ENCODE measurements at places on chromosomes 12 and 14. TPM values are rescaled to one million over a fixed set of nuclear protein-coding genes. Genes with fewer than 3 reads are reported as not detected.

- H3K4me1 ChIP-seq, result no peaks in the 10 kb centered on the region
- peaks cover 3% of the 10 kb centered on the region for H3K27me3 ChIP-seq
- no peak overlapping the region for H3K27ac ChIP-seq
- no peaks in the 10 kb centered on the region for H3K36me3 ChIP-seq
- no peak for DNase-seq
- no peak overlapping the region for H3K4me3 ChIP-seq
These were observed 173.0 kb upstream of the NTF3 start for GRCh38 chr12:5258926-5259325.

DNA sequence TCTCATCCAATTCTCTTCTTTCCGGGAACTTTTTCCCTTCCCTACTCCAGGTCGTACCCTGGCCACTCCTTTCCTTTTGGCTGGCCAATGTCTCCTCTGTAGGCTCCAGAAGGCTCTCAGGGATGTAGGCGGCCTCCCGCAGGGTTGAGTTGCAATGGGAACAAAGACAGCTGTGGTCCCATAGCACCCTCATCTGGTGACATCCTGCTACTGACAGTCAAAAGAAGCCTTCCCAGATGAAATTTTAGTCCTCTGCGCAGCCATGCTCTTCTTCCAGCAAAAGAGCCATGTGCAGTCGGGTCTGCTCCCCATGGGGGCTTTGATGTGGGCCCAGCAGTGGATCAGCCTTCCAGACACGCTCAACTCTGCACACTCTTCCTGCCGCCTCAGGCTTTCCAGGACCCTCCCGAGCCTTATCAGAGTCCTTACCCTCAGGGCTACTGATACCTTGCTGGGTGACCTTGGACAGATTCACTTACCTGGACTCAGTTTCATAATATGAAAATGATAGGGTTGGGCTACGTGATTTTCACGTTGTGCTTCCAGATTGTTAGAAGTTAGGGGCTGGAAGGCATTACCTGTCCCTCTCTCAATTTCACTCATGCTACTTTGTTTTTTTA, 5.5 kb upstream of the CELA1 start:
- no peak overlapping the region for H3K27ac ChIP-seq
- H3K27me3 ChIP-seq, result no peaks in the 10 kb centered on the region
- H3K4me3 ChIP-seq, result no peak overlapping the region
- peaks cover 8% of the 10 kb centered on the region for H3K4me1 ChIP-seq

GRCh38 chr14:50763382-50764007, 67.5 kb downstream of the NIN start:
- no peaks in the 10 kb centered on the region for H3K4me1 ChIP-seq
- no peak overlapping the region for H3K27ac ChIP-seq
- no peak for DNase-seq
- peaks cover 77% of the 10 kb centered on the region for H3K36me3 ChIP-seq
- no peaks in the 10 kb centered on the region for H3K27me3 ChIP-seq
- H3K4me3 ChIP-seq, result no peak overlapping the region

Gene LETMD1
- 82.8 TPM for total RNA-seq

Gene CMKLR1
- total RNA-seq, result 0.05 TPM

Gene PPP4R4
- total RNA-seq, result not detected

DNA sequence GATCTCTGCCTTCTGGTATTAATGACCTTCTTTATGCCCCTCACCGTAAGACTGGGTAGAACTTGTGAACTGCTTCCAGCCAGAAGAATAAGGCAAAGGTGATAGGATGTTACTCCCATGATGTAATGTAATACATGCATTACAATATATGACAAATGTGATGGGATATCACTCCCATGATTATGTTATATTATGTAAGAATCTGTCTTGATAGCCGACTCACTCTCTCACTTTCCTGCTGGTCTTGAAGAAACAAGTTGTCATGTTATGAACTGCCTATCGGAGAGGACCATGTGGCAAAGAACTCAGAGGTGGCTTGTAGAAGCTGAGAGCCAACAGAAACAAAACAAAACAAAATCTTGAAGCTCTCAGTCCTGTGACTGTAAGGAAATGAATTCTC, 30.6 kb upstream of the OSBPL8 start:
- no peak overlapping the region for H3K27ac ChIP-seq
- no peak overlapping the region for H3K4me3 ChIP-seq
- DNase-seq, result no peak
- H3K36me3 ChIP-seq, result no peaks in the 10 kb centered on the region

GRCh38 chr12:46559311-46559710, 186.7 kb upstream of the SLC38A2 start:
- DNase-seq, result no peak
- H3K4me3 ChIP-seq, result no peak overlapping the region
- H3K4me1 ChIP-seq, result no peaks in the 10 kb centered on the region

GRCh38 chr12:64749461-64750200, 9.6 kb downstream of the GNS start:
- H3K4me1 ChIP-seq, result peaks cover 7% of the 10 kb centered on the region
- DNase-seq, result no peak
- no peak overlapping the region for H3K4me3 ChIP-seq
- no peaks in the 10 kb centered on the region for H3K27me3 ChIP-seq
- no peak overlapping the region for H3K27ac ChIP-seq

- no peak overlapping the region for H3K27ac ChIP-seq
- DNase-seq, result no peak
- no peak overlapping the region for H3K4me3 ChIP-seq
- H3K36me3 ChIP-seq, result no peaks in the 10 kb centered on the region
- no peaks in the 10 kb centered on the region for H3K27me3 ChIP-seq
- no peaks in the 10 kb centered on the region for H3K4me1 ChIP-seq
These were observed 268.0 kb upstream of the TMEM132C start for GRCh38 chr12:127998988-127999387.

Gene ERO1A
- 31.5 TPM for total RNA-seq

DNA sequence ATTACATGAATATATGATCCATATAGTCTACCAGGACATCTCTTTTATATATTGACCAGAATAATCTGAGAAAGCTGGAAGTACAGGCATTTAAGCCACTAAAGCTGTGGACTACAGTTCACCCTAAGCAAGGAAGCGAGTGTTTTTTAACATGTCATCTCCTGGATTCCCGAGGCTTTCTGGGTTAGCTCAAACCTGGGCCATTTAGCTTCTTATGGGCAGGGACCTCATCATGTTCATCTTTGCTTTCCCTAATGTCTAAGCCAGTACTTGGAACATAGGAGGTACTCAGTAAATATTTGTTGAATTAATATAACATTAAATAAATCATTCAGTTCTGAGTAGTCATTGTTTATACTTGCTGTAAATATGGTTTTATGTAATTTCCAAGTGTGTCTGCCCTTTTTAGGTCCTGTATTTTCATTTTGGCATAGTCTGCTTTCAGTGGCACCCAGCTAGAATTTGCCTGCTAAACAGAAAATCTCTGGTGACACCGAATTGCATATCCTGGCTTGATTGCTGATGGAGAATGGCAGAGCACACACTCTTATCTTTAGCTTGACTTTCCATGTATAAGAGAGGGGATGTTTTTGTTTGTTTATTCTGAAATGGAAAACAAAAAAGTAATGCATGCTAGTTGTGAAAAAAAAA, 344.5 kb downstream of the ZFP36L1 start:
- H3K27ac ChIP-seq, result no peak overlapping the region
- no peaks in the 10 kb centered on the region for H3K27me3 ChIP-seq
- H3K4me3 ChIP-seq, result no peak overlapping the region
- no peak for DNase-seq
- no peaks in the 10 kb centered on the region for H3K36me3 ChIP-seq
- H3K4me1 ChIP-seq, result peaks cover 25% of the 10 kb centered on the region

DNA sequence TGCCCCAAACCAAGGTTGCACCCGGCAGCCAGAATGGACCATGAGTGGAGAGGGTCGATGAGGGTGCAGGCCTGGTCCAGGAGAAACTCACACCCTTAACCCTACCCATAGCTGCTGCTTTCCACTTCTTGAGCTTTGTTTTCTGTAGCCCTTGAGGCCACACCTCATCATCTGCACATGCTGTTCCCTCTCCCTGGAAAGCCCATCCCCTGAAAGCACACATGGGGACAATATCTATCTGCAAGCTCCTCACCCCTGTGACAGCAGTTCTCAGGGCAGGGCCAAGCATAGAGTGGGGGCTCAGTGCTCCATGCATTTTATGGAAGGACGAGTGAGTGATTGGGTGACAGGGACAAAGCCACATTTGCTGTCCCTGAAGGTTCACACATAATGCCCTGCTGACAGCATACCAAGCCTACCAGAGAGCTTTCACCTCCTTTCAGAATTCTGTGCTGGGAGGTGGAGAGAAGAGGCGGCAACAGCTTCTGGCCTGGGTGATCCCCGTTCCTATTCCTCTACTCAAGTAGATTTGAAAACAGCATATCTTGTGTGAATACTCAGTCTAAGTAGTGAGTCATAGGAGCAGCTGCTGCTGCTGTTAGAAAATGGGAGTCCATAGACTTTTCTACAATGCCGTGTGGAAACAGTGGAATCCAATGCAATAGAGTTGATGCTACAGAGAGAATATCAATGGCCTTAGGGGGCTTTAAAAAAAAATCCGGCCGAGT, 44.6 kb downstream of the SRGAP1 start:
- H3K27ac ChIP-seq, result no peak overlapping the region
- DNase-seq, result no peak
- H3K4me3 ChIP-seq, result no peak overlapping the region

Gene COL2A1
- total RNA-seq, result not detected

GRCh38 chr14:81446279-81447007, 46.3 kb upstream of the STON2 start:
- peaks cover 32% of the 10 kb centered on the region for H3K27me3 ChIP-seq
- no peaks in the 10 kb centered on the region for H3K4me1 ChIP-seq
- no peaks in the 10 kb centered on the region for H3K36me3 ChIP-seq
- H3K27ac ChIP-seq, result no peak overlapping the region
- no peak for DNase-seq

DNA sequence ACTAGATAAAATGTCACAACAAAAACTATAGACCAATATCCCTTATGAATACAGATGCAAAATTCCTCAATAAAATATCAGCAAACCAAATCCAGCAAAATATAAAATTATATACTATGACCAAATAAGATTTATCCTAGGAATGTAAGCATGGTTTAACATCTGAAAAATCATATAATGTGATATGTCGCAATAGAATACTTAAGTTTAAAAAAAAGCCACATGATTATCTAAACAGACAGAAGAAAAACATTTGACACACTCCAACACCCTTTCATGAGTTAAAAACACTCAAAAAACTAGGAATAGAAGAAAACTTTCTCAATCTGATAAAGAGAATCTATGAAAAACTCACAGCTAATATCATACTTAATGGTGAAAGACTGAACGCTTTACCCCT, 20.3 kb downstream of the ANGEL1 start:
- no peak for DNase-seq
- no peak overlapping the region for H3K4me3 ChIP-seq
- no peaks in the 10 kb centered on the region for H3K27me3 ChIP-seq
- peaks cover 79% of the 10 kb centered on the region for H3K36me3 ChIP-seq
- no peaks in the 10 kb centered on the region for H3K4me1 ChIP-seq

DNA sequence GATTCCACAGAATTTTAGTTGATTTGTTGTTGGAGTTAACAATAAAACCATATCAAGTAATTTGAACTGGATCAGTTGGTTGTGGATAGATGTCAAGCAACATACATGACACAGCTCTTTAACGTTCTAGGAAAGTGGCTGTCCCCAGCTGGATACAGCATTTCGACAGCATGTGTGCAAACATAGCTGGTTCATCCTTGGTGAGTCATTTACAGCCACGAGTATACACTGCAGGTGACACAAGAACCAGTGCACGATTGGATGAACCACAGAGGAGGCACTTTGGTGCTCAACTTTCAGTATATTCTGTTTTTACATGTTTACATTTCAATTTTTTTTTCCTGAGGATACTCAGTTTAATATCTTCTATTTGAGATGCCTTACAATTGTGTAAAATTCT, 242.4 kb downstream of the TMEM117 start:
- H3K27me3 ChIP-seq, result no peaks in the 10 kb centered on the region
- DNase-seq, result no peak
- H3K27ac ChIP-seq, result no peak overlapping the region
- no peak overlapping the region for H3K4me3 ChIP-seq
- H3K36me3 ChIP-seq, result peaks cover 4% of the 10 kb centered on the region

- no peaks in the 10 kb centered on the region for H3K36me3 ChIP-seq
- peaks cover 6% of the 10 kb centered on the region for H3K27me3 ChIP-seq
- no peak for DNase-seq
- peaks cover 5% of the 10 kb centered on the region for H3K4me1 ChIP-seq
- no peak overlapping the region for H3K4me3 ChIP-seq
These were observed 88.4 kb downstream of the DUSP6 start for GRCh38 chr12:89263900-89264299.

DNA sequence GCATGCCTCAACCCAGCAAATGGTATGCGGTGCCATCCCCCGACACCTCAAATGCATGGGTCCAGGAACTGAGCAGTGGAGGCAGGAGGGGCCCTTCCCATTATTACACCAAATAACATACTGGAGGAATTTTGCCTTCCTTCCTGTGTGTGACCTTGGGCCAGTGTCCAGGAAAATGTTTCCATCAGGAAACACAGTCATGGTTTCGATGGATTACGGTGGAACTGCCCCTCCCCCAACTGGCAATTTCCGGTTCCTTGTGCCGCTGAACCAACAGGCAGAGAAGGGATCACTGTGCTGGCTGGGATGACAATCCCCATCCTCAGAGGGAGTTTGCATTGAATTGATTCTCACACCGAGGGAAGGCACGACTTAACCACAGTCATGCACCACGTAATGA, 9.1 kb upstream of the CDC42BPB start:
- no peak for DNase-seq
- H3K27me3 ChIP-seq, result peaks cover 3% of the 10 kb centered on the region
- no peaks in the 10 kb centered on the region for H3K4me1 ChIP-seq
- no peak overlapping the region for H3K27ac ChIP-seq

Gene ANO4
- total RNA-seq, result not detected

DNA sequence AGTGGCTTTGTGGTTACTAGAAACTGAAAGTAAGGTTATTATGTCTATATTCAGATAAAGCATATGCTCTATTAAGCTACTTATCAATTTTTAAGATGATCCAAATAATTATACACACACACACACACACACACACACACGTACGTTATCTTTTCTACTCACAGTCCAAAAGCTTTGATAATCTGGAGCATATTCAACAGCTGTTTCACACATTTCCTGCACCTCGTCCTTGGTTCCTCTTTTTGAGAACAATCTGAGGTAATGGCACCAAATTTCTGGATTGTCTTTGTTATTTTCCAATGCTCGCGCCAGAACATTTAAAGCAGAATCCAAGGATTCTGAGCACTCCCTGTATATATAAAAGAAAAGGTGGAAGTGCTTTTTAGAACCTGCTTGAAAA, 37.5 kb downstream of the ZFC3H1 start:
- H3K4me1 ChIP-seq, result peaks cover 21% of the 10 kb centered on the region
- H3K4me3 ChIP-seq, result no peak overlapping the region
- peaks cover 89% of the 10 kb centered on the region for H3K36me3 ChIP-seq

DNA sequence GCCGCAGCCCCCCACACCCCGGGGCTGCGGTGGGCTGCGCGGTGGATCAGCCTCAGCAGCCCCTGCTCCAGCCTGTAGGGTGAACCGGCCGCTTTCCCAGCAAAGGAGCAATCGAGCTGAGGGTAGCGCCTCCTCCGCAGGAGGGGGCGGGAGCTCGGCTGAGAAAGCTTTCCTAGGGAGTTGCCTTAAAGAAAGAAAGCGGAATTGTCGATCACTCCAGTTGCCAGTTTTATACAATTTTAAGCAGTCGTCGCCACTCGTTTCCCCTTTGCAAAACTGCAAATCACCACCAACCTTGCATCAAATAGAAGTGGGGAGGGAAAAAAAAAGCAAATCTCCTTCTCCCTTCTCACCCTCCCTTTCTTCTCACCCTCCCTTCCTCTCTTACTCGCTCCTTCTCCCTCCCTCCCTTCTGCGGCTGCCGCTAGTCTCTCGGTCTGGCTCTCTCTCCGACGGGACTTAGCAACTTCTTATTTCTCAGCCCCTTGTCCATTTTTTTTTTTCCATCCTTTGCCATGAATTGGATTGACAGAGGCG, at the start of gene PDE3A:
Gene PDE3A, plus strand, starts transcription at position 424 of the 537 bp plus-strand sequence. CDS start 748 bp downstream, outside the sequence.
- H3K4me1 ChIP-seq, result peaks cover 3% of the 10 kb centered on the region
- no peak for DNase-seq
- no peak within 1 kb of the TSS for H3K4me3 ChIP-seq
- no peak within 1 kb of the TSS for H3K27ac ChIP-seq

Data from activated B cell treated with CpG ODN at 0.5 μM for 24 hours (primary cell).